ENCODE measurements at places on chromosomes 2 and 18.

- DNase-seq = no peak
Observed at GRCh38 chr18:48017635-48018034, 87.2 kb upstream of the SMAD2 start.

DNA sequence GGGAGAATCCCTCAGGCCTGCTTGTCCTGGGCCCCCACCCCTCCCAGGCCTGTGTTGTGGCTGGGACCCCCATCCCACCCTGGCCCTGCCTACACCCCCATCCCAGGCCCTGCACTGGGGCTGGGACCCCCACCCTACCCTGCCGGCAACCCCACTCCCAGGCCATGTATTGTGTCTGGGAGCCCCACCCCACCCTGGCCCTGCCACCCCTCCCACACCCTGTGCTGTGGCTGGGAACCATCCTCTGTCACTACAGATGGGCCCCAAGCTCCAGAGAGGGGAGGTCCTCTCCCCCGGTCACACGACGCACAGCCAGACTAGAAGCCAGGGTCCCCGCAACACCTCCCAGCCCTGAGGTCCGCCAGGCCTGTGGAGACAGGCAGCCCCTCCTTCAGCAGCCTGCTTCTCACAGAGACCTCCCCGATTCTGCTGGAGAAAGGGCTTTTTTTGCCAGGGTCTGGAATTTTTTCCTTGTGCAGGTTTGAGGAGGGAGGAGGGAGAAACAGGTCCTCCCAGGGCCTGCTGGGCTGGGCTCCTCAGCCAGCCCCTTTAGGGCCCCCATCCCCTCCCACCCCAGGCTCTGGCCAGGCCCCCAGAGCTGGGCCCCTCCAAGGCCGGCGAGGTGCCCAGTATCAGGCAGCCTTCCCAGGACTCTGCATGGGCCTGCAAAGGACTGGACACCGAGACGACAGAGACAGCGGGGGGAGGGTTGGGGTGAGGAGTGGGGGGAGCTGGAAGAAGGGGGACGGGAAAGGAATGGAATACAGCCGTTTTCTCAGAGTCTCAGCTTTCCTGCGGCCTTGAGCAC, 28.0 kb downstream of the KIF1A start:
- no peak for DNase-seq

DNA sequence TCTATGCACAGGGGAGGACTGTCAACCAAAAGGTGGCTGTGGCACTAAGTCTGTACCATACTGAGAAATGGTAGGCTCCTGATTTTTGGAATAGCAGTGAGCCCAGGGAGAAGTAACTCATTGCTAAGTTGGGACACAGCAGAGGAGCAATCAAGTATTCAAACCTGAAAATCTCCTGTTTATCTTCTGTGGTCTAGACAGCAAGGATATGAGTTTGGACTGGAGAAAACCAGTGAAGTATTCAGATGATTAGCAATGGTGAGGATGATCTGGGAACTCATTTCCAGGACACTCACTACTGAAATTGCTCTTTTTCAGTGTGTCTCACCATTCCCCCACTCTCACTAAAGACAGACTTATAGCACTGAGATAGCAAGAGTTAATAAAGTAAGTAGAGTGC, 112.0 kb downstream of the GULP1 start:
- no peak for DNase-seq

DNA sequence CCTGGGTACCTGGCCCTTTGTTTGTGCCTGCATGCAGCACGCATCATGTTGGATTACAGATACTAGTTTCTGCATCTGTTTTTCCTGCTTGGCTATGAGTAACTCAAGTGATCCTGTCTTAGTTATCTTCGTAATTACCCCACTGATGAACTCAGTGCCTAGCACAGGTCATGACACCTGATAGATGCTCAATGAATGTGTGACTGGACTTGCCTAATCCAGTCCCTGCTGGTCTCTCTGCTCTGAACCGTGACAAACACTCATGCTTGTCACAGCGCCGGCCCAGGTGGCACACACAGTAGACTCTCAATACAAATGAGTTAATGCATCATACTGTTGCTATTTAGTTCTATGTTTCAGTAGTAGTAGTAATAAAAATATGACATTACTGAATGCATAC, 31.2 kb upstream of the NTSR2 start:
- DNase-seq = no peak

- no peak for DNase-seq
Observed at GRCh38 chr18:38445804-38446145, 880.2 kb upstream of the CELF4 start.

DNA sequence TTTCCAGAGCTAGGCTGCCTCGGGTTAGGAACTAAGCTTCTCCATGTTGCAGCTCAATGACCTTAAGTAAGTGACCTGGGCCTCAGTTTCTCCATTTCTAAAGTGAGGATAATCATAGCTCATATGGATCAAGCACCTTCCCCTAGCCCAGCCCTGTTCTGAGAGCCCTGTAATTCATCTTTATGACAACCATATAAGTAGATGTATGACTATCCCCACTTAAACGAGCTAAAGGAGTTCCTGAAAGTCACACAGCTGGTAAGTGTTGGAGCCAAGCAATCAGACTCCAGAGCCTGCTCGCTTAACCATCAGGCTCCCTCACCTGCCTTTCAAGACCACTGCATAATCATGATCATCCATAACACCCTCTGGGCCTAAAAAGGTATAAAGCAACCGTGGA, 135.4 kb downstream of the SP3 start:
- no peak for DNase-seq

GRCh38 chr2:225052703-225053102, 10.4 kb upstream of the DOCK10 start:
- DNase-seq = no peak

DNA sequence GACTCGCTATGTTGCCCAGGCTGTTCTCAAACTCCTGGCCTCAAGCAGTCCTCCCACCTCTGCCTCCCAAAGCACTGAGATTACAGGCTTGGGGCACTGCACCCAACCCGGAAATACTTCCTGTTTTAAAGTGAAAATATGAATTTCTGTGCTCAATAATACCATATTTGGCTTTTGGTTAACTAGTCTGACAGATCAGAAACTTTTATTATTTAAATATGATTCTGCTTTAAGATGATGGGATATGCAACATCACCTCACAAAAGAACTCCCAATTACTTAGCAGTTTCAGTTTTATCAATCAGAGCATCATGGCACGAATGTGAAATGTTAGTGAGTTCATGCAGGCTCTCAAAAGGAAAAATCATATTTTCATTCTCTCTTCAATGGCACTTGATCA, 120.6 kb downstream of the PTRHD1 start:
- DNase-seq = no peak

- no peak for DNase-seq
Observed at GRCh38 chr2:10369269-10370255, 66.9 kb downstream of the HPCAL1 start.

GRCh38 chr2:127419112-127419430, 844 bp downstream of the PROC start:
- DNase-seq = no peak
